ENCODE measurements at places on chromosomes 2 and 18.

DNA sequence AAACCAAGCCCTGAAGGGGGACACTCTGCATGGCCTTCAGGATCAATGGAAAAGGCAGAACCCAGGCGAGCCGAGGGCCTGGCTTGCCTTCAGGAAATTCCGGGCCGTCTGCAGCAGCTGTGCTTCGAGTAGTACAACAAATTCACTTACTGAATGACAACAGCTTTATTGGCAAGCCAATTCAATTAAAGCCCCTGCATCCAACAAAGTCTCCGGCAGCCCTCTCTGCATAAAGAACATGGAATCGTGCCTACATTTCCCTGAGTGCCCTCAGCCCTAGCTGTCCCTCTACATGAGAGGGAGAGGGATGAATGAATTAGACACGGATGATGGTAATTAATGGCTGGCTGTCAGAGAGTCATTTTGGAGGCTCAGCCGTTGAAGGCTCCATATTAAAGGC, 189.0 kb downstream of the BCL11A start:
- no peak for DNase-seq

DNA sequence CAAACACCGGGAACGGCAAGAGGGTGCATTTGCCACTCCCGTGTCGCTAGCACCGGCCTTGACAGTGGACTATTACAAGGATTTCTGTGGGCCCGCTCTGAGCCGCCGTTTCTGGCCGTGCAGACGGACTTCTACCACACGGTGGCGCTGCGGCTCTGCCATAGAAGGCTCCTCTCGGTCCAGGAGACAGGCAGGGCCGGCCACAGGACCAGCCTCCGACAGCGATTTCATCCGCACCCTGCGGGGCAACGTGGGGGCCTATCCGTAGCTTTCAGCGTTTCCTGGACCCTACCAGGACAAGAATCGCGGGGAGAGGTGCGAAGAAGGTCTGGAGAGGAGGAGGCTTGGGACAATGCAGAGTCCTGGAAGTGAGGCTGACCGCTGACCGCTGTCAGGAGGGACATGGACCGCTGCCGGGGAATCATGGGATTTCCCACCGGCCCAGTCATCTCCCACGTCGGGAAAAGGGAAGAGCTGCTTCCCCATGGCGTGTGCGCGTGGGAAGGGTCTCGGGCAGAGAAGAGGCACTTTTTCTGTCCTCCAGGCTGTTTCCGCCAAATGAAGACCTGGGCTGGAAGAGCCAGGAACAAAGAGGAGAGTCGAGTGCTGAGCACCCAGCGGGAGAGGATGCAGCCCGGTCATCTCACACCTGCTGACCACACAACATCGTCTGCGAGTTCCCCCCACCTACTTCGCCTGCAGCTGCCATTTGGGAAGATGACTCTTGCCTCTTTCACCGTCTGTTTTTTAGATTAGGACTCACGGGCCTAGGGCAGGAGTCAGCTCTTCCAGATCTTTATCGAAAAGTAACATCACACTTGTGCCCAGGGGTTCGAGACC, 35.5 kb upstream of the HAAO start:
- peak; percentile 97 for DNase-seq

DNA sequence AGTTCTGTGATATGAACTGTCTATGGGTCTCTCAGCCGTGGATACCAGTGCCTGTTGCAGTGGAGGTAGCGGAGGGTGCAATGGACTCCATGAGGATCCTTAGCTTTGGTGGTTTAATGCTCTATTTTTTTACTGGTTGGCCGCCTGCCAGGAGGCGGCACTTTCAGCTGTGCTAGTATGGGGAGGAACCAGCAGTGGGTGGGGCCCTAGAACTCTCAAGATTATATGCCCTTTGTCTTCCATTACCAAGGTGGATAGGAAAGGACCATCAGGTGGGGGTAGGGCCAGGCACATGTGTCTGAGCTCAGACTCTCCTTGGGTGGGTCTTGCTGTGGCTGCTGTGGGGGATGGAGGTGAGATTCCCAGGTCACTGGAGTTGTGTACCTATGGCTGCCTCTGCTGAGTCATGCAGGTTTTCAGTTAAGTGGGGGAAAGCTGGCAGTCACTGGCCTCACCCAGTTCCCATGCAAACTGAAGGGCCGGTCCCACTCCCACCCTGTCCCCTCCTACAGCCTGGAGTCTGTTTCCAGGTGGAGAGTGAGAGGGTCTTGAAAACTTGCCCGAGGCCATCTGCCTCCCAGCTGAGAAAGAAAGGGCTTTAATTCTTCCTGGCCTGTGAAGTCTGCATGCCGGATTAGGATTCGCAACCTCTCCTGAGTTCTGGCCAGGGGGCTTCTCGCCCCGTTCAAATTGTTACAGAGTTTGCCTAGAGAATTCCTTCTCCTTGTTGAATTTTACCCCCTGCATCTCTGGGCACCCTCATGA, 14.5 kb downstream of the KCNS3 start:
- no peak for DNase-seq

DNA sequence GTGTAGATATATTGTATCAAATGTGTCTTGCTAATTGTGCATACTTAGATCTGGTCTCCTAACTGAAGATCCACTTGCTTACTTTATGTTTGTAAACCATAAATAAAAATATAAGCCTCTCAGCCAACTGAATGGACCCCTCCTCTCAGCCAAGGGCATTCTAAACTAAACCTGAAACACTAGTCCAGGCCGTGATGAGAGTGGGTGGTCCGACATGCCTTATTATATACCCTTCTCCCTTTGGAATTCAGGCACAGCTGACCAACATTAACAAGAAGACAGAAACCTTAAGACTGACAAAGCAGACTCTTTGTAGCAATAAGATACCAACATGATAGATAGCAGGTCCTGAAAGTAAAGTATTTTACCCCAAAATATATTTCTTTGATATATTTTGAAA, 64.3 kb upstream of the PLA2R1 start:
- DNase-seq: no peak

DNA sequence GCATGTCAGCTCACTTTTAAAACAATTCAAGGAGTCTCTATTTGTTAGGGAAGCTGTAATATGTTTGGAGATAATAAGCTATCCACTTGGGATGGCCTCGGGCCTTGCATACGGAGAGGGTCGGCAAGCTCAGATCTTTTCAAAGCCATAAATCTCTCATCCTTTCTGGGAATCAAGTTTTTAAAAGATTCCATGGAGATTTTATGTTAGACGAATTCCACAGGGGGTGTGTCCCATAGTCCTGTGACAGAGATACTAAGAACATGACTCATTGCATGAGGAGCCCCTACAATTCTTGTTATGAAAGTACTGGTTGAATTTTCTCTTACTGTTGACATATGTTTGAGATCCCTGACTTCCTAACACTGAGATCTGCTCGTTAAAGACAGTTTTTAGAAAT, 108.7 kb downstream of the FEZ2 start:
- no peak for DNase-seq

DNA sequence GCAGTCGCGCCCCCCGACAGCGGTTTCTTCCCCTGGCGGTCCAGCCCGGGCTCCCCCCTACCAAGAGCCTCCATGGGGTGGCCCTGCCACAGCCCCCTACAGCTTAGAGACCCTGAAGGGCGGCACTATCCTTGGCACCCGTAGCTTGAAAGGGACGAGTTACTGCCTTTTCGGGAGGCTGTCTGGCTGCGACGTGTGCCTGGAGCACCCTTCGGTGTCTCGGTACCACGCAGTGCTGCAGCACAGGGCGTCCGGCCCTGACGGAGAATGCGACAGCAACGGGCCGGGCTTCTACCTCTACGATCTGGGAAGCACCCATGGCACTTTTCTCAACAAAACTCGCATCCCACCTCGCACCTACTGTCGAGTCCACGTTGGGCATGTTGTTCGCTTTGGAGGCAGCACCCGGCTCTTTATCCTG, 475 bp downstream of the SLC4A1AP start:
- DNase-seq: peak; percentile 1

DNA sequence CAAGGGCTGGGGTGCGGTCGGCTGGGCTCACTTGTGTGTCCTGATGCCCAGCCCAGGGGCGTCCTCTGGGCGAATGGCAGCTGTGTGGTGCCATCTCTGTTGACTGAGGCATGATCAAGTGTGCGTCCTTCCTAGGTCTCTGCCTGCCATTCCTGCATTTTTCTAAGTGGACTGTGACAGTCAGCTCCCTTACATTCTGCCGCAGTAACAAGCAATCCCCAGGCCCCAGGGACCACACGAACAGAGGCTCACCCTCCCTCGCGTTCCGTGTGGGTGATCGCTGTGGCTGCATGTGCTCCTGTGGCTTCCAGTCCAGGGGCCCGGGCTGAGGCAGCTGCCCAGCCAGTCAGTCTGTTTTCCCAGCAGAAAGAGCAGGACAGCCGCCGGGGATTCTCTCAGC, 17.8 kb downstream of the D2HGDH start:
- no peak for DNase-seq

GRCh38 chr18:49214706-49215105, 245.7 kb downstream of the DYM start:
- DNase-seq: peak; percentile 78

DNA sequence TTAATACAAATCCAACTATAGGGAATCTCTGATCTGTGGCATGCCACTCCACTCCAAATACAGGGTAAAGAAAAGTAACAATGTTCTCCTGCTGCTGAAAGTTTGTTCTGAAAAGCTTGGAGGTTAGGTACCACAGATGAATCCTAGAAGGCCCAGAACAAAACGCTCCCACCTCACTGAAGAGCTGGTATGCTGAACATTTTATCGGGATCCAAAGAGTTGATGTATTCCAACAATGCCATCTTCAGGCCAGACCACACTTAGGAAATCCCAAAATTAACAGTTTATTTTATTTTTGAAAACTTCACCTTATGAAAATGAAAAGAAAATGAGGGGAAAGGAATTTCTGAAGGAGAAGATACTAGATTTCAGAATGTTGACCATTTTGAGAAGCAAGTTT, 145.1 kb upstream of the CDH19 start:
- DNase-seq: no peak

- peak; percentile 79 for DNase-seq
Measured at GRCh38 chr2:26355038-26355995, 8.7 kb upstream of the ADGRF3 start.

DNA sequence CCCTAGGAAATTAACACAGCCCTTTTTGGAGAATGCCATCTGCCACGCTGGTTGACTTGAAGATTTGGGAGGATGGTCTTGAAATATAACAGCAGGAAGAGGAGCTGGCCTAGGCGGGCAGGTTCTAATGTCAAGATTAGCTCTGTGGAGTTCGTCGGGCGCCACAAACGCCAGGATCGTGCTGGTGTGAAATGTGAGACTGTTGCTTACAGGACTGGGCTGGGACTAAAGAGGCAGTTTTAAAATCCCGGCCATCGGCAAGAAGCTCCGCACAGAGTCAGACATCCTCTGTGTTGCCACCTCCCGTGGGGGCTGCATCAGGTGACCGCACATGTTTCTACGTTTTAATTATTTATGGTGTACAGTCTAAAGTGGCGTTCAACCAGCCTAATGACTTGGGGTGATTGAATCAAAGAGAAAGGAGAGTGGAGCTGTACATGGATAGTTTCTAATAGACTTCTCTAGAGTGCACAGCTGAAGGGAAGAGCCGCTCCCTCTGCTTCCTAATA, 99.4 kb upstream of the BCL11A start:
- no peak for DNase-seq

GRCh38 chr2:220228310-220229006, 601.0 kb downstream of the SLC4A3 start:
- no peak for DNase-seq

- DNase-seq: peak; percentile 46
Measured at GRCh38 chr2:174546519-174547506, 50.8 kb downstream of the WIPF1 start.

GRCh38 chr18:50694147-50694546, 125.7 kb downstream of the MRO start:
- no peak for DNase-seq

GRCh38 chr2:146602383-146602782, 1242.4 kb upstream of the ACVR2A start:
- no peak for DNase-seq

DNA sequence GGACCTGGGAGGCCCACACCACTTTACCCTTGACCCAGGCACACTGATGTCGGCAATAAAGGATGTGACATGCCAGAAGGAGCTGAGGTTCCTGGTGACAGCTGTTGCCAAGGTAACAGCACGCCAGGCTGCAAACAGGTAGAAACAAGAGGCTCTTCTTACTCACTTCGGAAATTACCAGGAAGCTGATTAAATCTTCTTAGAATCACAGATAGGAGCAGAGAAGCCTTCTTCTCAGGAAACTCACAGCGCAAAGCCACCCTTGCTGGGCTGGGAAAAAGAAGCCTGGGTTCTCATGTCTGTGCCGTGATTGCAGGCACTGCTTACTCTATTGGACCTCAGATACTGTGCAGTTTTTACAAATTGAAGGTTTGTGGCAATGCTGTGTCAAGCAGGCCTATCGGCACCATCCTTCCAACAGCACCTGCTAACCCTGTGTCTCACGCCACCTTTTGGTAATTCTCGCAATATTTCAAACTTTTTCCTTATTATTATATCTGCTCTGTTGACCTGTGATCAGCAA, 61.0 kb upstream of the TAF1B start:
- no peak for DNase-seq

- no peak for DNase-seq
Measured at GRCh38 chr2:122528061-122528460, 772.6 kb downstream of the TSN start.

GRCh38 chr2:8753609-8754008, 71.8 kb downstream of the ID2 start:
- no peak for DNase-seq

- no peak for DNase-seq
Measured at GRCh38 chr2:187890690-187891089, 336.5 kb upstream of the TFPI start.

GRCh38 chr2:127811397-127812321, 688 bp upstream of the WDR33 start:
- no peak for DNase-seq

GRCh38 chr18:10121786-10122515, 208.1 kb downstream of the VAPA start:
- DNase-seq: no peak

GRCh38 chr2:127874378-127875269, 11.1 kb downstream of the AMMECR1L start:
- DNase-seq: no peak

GRCh38 chr18:21760321-21760720, 19.7 kb downstream of the MIB1 start:
- DNase-seq: no peak

DNA sequence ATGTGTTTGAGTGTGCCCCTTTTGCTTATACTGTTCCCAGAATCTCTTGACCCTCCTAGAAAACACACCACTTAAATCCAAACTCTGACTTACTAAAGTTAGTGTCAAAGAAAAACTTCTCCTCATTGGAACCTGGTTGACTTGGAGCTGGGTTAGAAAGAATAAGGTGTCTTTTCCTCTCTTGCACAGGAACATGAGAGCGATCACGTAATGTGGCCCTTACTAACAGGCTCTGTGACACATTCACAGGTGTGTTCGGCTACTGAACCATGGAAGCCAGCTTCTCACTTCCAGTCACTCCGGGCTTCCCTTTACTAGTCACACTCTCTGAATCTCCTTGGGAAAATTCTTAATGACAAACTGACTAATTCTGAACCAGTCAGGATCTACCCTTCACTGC, 5.4 kb upstream of the POU3F3 start:
- no peak for DNase-seq

GRCh38 chr2:127624756-127625571, 21.0 kb upstream of the GPR17 start:
- DNase-seq: no peak
